ENCODE measurements at places on chromosomes 5 and 9. TPM values are rescaled to one million over a fixed set of nuclear protein-coding genes. Genes with fewer than 3 reads are reported as not detected.

Gene NADK2
- 19.5 TPM for total RNA-seq

Gene PCDHB6
- 10.6 TPM for total RNA-seq

Gene TMEM232
- 2.4 TPM for total RNA-seq

Gene GABRA1
- not detected for total RNA-seq

Gene GAS1
- 1.4 TPM for total RNA-seq

Gene COL15A1
- total RNA-seq, result 1.1 TPM

Gene GKAP1
- 4.0 TPM for total RNA-seq

Gene SPATA31A3
- 0.05 TPM for total RNA-seq

Gene FBXL7
- total RNA-seq, result 4.9 TPM

Gene TOR1A
- 50.8 TPM for total RNA-seq

All from A375 (cell line).